Astrocyte of the hippocampus (primary cell): ENCODE measurements at places on chromosomes 13 and 19.

DNA sequence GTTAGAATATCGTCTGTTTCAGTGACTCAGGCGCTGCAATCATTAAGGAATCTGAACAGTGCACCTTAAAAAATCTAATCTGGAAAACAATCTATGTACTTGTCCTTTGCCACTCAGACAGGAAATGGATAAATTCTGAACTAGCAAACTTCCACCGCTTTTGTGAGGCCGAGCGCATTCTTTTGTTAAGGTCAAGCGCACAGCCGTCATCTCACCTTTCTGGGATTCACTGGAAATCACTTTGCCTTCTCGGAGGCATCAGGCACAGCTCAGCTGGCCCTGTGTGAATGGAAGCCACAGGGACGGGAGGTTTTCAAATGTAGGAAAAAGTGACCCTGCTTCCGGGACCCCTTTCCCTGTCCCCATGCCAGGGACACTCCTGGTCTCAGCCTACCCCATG, 28.2 kb upstream of the SPACA7 start:
- no peak for DNase-seq

DNA sequence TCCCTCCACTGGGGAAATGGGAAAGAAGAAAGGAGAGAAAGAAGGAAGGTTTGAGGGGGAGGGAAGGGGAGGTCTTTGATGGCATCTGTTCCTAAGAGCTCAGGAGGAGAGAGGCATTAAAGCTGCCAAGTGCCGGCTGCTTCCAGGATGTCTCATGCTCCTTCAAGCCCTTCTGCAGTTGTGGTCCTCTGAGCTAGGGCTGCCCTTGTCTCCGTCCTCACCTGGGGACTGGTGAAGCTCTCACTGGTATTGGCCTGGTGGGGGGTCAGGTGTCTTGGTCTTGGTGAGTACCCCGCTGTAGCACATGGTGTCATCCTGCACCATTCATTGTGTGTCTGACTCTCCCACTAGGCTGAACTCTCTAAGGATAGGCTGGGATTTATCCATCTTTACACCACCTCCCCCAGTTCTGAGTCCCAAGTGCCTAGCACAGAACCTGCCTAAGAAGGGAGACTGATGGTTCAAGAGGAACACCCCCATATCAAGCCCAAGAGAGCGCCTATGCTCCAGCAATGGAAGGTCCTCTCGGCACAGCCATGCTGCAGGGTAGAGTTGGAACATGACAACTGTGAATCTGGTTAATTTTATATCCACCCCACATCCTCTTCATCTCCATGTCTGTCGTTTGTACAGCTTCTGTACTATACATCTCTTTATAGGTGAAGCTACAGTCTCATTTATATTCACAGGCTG, 83.7 kb downstream of the AKAP11 start:
- DNase-seq: no peak

- DNase-seq: no peak
These were observed 210.8 kb downstream of the DCT start for GRCh38 chr13:94268661-94269060.

DNA sequence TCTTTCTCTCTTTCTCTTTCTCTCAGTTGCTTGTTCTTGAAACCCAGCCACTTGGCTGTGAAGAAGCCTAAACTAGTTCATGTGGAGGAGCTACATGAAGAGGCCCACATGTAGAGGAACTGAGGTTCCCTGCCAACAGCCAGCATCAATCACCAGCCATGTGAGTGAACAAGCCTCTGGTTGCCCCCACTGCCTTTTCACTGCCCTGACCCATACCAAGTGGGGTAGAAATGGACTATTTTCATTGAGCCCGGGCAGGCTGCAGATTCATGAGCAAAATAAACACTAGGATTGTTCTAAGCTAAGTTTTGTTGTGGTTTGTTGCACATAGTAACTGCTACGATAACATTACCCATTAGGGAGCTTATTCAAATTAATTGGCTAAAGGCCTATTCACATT, 78.7 kb upstream of the FAM216B start:
- DNase-seq: peak; percentile 72

DNA sequence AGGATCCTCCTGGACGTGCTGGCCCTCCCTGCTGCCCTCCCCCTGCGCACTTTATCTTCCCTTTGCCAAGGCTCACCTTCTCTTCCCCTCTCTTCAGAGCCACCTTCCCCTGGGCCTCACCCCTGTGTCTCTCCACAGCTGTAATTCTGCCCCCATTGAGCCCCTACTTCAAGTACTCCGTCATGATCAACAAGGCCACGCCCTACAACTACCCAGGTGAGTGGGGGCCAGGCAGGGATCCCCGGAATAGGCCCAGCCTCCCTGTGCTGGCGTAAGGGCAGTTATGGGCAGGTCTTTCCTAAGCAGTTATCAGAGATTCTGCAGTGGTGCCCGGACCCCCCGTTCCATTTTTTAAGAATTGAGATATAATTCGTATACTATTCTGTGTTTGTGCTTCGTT, 3.1 kb downstream of the NDUFA3 start:
- no peak for DNase-seq

- peak; percentile 57 for DNase-seq
These were observed 4.9 kb downstream of the NANOS3 start for GRCh38 chr19:13881692-13882418.

DNA sequence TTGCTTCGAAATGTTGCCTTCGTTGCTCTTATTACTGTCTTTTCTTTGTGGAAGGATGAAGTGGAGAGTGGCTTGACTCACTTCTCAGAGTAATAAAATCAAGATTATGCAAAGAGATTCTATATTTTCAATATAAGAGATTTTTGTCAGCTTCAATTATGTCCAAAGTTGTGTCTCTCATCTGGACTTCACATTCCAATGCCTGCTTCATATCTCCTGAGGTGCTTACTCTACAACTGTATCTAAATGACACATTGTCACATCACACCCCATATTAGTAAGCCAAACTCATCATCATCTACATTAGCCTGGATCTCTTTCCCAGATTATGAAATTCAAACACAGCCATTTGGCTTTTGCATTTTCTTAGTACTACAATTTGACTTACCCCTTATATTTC, 409.4 kb downstream of the DACH1 start:
- no peak for DNase-seq

- peak; percentile 13 for DNase-seq
These were observed 173.9 kb downstream of the DCLK1 start for GRCh38 chr13:35957241-35957731.

GRCh38 chr13:98052412-98052811, 90.5 kb upstream of the FARP1 start:
- DNase-seq: no peak

- no peak for DNase-seq
These were observed 6.3 kb downstream of the SNRNP70 start for GRCh38 chr19:49091391-49092038.

- peak; percentile 41 for DNase-seq
These were observed 27.5 kb upstream of the ANKRD10 start for GRCh38 chr13:110942248-110942981.

GRCh38 chr13:91347202-91347995, at the start of gene MIR17HG:
MIR17HG (plus strand) TSS chr13:91347687.
- peak; percentile 93 for DNase-seq

- peak; percentile 96 for DNase-seq
These were observed 1.9 kb downstream of the CNN2 start for GRCh38 chr19:1028062-1028926.

DNA sequence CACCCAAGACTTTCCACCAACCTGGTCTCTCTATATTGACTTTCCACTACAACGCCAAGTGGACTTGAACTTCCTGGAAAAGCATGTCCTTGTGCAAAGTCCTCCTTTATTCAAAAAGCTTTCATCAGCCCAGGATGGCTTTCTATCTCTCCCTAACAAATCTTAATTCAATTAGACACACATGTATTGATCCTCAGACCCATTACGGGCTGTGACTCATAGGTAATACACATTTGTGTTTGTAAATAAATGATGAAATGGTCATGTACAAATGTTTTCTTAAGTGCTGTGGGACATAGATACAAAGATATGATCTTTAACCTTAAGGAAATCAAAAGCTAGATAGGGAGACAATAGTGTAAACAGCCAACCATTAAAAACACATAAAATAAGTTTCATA, 1189.7 kb downstream of the EFNB2 start:
- no peak for DNase-seq

GRCh38 chr13:92989301-92989700, 237.3 kb upstream of the GPC6 start:
- DNase-seq: no peak

- peak; percentile 79 for DNase-seq
These were observed 175.3 kb downstream of the ZIC5 start for GRCh38 chr13:99796175-99796819.

- peak; percentile 4 for DNase-seq
These were observed 316.9 kb upstream of the TSHZ3 start for GRCh38 chr19:31666126-31666525.

- DNase-seq: peak; percentile 99
These were observed 6.6 kb upstream of the BCL3 start for GRCh38 chr19:44741841-44742329.

- DNase-seq: no peak
These were observed 61.7 kb upstream of the MCF2L start for GRCh38 chr13:112907286-112907685.

DNA sequence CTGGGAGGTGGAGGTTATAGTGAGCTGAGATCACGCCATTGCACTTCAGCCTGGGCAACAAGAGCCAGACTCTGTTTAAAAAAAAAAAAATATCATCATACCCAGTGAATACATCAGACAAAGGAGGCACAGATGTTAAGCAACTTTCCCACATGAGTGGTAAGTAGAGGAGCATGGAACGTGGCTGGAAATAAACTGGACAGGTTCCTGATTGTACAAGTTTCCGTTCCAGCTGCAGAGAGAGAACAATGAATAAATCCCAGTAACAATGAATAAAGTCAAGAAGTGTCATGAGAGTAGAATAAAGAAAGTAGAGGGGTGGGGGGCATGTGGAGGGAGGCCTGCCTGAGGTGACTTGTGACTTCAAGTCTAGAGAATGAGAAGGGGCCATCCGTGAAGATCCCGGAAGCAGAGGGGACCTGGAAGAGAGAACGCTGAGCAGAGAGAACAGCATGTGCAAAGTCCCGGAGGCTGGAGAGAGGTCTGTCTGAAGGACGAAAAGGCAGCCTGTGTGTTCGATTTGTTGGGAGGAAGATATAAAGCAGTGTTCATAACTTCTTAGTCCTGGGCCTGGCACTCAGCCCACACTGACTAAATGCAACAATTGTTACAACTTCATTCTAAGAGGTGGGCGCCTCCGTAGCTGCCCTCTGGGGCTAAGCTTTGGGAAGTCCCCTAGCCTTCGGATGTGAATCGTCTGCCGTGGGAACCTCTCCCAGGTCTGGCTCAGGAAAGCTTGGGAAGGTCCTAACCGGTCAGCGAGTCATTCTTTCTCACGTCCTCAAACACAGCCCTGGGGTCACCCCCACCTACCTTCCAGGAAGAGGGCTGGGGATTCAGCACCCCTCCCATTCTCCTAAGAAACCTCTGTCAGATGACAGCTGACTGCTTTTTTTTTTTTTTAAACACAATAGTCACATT, 15.3 kb upstream of the ARHGEF18 start:
- peak; percentile 6 for DNase-seq

DNA sequence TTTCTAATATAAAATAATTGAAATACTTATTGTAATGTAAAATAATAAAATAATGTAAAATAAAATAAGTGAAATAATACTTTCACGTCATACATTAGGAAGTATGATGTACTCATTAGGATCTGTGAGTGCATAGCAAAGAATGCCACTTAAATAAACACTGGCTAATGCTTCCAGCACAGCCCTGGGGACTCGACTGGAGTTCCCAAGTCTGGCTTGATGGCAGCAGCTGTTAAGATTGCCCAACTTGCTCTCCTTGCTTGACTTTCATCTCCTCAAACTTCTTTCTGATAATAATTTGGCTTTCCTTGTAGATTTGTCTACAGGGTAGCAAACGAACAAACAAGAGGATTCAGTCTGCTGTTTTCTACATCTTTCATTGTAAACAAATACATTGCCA, 191.9 kb downstream of the COG6 start:
- no peak for DNase-seq
